ENCODE measurements at places on chromosomes 1 and 21.
A peak's percentile ranks its signal among the peaks of the same experiment; 100 is the strongest.

DNA sequence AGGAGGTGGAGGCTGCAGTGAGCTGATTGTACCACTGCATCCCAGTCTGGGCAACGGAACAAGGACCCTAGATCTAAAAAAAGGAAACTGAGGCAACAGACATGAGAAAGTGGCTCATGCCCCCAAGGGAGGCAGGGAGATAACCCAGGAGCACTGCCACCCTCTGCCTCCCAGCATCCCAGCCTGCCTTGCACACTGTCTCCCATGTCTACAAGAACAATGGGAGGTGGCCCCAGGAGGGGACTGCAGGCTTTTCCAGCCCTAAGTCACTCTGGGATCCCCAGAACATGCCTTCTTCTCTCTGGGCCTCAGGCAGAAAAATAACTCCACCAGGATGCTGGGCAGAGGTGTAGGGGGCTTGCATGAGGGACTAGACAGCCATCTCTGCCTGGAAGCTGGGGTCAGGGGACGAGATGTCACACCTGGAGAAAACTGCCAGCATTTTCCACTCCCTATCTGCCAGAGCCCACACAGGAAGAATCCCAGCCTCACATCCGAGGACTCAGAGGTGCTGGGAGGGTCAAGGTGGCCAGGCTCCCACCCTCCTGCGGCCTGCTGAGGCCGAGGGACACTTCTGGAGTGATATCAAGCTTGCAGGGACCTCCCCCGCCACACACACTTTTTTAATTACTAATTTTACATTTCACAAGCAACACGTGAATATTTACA lies 21.4 kb downstream of the RUNX3 start:
- DNase-seq = peak; percentile 3

- no peak for DNase-seq
These were observed 292.2 kb downstream of the NTNG1 start for GRCh38 chr1:107433068-107433467.

GRCh38 chr1:95742591-95743089 lies 508.6 kb downstream of the RWDD3 start:
- DNase-seq = no peak

GRCh38 chr1:113292603-113293255 lies 97.6 kb upstream of the MAGI3 start:
- DNase-seq = no peak

- no peak for DNase-seq
These were observed 29.2 kb downstream of the ST7L start for GRCh38 chr1:112589766-112590165.

GRCh38 chr21:26405071-26405470 lies 168.0 kb downstream of the CYYR1 start:
- no peak for DNase-seq

GRCh38 chr21:39842741-39843459 lies 24.3 kb upstream of the PCP4 start:
- no peak for DNase-seq

DNA sequence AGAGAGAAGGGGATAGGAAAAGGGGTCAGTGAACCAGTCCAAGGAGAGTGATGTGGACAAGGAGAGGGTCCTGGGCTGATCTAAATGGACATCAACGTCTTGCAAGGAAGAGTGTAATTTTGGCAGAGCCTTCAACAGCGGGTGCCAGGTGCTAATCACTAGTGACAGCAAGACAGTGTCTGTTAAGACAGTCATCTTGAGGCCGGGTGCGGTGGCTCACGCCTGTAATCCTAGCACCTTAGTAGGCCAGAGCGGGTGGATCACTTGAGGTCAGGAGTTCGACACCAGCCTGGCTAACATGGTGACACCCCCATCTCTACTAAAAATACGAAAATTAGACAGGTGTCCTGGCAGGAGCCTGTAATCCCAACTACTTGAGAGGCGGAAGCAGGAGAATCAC lies 12.2 kb upstream of the PADI6 start:
- no peak for DNase-seq

DNA sequence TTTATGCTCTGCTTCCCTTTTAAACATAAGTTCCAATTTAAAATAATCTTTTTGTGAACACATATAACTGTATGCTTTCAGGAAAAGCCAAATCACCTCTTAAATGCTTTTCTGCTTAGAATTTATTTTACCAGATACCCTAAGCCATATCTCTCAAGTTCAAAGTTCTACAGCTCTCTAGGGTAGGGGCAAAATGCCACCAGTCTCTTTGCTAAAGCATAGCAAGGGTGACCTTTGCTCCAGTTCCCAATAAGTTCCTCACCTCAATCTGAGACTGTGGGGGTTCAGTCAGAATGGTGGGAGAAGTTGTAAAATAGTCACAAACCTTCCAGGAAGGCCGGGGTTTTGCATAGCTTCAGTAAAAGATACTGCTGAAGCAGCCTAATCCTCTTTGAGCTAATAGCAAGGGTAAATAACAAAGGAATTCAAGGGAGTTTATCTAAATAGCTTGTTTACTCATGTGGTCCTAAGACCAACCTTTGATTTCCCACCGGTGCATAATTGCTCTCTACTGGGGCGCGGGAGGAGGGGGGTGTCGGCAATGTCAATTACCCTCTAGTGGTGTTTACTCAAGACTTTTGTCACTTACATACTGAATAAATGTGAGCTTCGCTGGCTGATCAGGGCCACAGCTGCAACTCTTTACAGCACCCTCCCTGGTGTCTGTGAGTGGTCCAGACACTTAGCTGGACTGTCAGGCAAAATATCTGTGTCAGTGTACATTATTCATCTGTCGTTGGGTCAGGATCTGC lies 1376.2 kb downstream of the NCAM2 start:
- DNase-seq = no peak

- DNase-seq = no peak
These were observed 118.4 kb downstream of the PIGK start for GRCh38 chr1:77100875-77101274.

GRCh38 chr1:184210031-184210430 lies 158.5 kb downstream of the TSEN15 start:
- no peak for DNase-seq

GRCh38 chr1:145991735-145992412 lies 4.5 kb downstream of the TXNIP start:
- no peak for DNase-seq

GRCh38 chr1:186304982-186305949 lies 69.8 kb downstream of the TPR start:
- DNase-seq = no peak

GRCh38 chr1:24679725-24680124 lies 36.6 kb downstream of the SRRM1 start:
- no peak for DNase-seq

DNA sequence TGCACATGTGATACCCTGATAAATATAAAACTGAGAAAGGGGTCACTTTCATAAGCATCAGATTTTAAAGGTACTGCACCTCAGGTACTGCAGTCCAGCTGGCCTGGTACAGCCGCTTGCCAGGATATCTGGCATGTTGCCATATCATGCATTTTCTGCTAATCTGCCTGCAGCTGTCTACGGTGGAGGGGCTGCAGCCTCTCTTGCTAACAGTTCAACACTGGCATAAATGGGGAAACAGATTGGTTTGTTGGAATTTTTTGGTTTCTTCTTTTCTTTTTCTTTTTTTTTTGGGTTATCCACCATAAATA lies 71.5 kb downstream of the MIS18A start:
- no peak for DNase-seq

- DNase-seq = no peak
These were observed 23.3 kb downstream of the SUSD4 start for GRCh38 chr1:223340637-223341036.

DNA sequence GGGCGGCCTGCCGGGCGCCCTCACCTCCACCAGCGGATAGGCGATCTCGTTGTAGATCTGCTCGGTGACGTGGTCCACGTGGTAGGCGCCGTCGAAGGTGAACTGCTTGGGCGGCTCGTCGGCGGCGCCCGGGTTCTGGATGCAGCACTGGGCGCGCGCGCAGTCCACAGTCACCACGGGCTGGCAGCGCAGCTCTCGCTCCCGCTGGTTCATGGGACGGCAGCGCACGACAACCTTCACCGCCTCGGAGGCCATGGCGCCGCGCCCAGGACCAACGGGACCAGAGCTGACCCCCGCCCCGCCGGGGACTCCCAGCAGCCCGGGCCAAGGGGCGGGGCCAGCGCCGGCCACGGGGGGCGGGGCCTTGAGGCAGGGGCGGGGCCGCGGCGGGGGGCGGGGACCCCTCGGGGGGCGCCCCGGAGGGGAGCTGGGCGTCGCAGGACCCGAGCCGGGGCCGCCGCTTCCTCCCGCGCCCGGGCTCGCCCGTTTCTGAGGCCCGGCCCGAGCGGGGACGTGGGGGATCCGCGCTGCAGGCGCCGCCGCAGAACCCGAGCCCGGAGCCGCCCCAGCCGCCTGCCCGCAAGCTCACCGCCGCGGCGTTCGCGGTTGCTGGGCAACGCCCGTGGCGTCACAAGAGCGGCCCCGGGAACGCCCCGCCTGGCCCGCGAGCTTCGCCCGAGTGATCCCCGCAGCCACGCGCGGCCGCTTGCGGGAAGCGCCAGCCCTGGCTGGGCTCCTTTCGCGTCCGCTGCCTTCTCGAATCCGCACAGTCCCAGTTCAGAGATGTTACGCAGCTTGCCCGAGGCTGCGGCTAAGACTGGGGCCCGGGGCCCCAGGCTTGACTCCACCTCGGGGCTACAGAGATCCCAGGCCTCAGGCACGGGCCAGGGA lies at the start of gene KIF17:
Gene KIF17, minus strand, starts transcription at position 556 of the 891 bp plus-strand sequence. Its CDS starts 301 bp downstream, at position 255.
- peak; percentile 57 for DNase-seq

- DNase-seq = no peak
These were observed 149.9 kb downstream of the OLFM3 start for GRCh38 chr1:101846820-101847219.

- DNase-seq = no peak
These were observed 58.3 kb upstream of the FASLG start for GRCh38 chr1:172600615-172601014.

DNA sequence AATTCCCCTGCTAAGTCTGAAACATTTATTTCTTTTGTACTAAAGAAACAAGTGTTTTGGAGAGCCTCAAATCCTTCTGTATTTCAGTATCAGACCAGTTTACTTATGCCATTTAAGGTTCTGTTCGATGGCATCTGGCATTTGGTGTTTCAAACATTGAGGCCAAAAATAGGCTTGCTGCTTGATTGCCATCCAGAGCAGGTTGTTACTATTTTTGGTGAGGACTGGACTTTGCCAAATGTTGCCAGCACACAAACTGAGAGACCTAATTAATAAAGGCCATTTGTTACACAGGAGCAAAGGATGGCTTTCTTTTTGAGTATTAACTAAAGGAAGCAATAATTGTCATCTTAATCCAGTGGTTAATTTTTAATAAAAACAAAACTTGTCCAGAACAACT lies 26.2 kb downstream of the VPS45 start:
- DNase-seq = no peak

DNA sequence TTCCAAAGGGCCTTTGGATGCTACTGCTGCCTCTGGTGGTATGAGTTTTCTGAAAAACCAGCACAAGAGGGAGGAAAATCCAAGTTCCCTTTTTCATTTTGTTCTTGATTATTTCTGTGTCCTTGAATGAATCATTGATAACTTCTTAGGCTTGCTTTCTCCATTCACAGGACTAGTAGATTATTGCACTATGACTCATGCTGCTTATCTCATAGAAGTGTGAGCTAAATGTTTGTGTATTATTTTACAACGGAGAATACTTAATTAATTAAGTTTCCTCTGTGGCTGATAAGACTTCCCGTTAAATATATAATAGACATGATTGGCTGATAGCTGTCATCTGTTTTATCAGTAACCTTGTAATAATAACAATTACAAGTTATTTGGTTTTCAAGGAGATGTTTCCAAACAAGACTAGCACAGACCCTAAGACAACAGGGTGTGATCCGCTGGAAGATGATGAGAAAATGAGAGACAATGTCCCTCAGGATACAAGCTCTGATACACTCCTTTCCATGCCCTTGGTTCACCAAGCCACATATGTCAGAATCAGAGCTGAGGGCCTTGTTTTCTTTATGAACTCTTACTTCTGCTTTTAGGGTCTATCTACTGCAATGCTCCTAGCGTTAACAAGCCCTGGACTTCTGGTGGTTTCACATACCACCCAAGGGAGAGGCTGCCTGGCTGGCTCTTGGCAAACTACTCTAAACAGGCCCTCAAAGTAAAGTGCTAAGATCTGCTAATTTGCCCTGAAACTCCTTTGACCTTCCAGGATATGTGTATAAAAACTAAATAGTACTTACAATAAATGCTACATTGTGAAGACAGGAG lies 1078.3 kb downstream of the TTLL7 start:
- no peak for DNase-seq

GRCh38 chr1:243903895-243904294 lies 53.9 kb upstream of the AKT3 start:
- DNase-seq = no peak

DNA sequence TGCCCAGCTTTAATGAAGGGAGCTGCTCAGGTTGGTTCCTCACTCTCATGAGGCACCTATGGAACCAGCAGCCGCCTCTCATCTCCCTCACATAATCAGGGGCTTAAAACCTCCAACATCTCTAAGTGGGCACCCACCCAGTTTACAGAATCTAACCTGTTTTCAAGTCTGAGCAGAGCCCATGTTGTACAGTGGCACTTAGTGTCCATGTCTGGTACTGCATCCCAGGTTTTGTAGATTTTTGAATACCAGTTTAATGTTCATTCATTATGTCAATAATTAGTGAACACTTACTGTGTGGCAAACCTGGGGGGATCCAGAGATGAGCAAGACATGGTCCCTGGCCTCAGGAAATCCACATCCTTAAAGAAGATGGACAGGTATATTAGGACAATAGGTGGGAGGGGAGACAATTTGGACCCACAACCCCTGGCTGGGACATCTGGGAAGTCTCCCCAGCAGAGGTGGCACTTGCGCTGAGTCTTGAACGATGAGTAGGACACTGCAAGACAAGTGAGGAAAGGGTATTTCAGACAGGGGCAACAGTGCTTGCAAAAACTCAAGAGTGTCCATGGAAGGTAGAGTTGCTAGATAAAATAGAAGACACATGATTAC lies 83.3 kb downstream of the LACTBL1 start:
- peak; percentile 6 for DNase-seq

DNA sequence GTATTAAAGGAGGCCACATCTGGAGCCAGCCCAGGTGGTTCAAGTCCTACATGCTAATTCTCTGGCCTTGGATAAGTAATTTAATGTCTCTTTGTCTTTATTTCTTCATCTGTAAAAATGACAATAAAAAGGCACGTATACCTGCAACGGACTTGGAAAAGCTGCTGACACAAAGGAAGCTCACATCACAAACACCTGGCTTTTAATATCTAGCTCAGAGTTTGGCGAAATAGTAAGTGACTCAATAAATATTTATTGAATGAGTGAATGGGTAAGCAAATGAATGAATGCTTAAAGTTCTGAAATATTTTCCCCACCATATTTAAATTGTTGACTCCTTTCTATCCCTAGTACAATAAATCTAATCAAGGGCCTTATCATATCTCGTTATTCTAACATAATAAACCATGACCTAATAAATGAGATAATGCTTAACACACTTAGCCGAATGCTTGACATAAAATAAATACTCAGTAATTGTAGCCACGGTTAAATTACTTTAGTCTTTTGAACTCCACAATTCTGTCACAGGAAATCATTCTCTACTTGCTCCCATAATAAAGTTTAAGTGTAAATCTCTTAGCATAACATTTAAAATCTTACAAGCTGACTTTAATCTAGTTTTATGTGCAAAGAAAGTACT lies 74.7 kb upstream of the PALMD start:
- DNase-seq = no peak

GRCh38 chr1:28173151-28173979 lies 3.1 kb downstream of the PTAFR start:
- no peak for DNase-seq
